ENCODE measurements at places on chromosomes 7 and 10.

- no peak for DNase-seq
Measured at GRCh38 chr7:132206594-132206993, 369.7 kb downstream of the PLXNA4 start.

DNA sequence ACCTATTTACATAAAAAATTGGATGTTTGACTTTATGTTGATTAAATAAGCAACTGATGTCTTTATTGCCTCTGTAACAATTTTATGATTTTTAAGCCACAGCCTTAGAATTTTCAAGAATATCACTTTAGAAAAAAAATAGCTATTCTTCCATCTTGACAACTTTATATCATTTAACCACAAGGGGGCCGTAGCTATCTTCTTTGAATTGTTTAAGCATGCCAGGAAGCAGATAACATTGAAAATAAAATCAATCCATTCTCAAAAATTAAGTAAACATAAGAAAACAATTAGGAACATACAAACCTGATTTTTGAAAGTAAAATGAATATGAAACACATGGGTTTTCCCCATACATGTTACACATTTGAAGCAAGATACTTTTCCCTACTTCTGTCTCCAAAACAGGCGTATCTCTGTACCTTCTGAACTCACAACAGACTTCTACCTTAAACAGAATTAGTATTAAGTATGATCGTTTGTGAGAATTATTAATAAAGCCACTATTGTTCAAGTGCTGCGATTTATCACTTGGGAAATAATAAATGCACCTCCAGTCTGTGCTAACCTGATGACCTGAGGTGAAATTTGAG, 209.0 kb downstream of the CACNA2D1 start:
- peak; percentile 12 for DNase-seq

DNA sequence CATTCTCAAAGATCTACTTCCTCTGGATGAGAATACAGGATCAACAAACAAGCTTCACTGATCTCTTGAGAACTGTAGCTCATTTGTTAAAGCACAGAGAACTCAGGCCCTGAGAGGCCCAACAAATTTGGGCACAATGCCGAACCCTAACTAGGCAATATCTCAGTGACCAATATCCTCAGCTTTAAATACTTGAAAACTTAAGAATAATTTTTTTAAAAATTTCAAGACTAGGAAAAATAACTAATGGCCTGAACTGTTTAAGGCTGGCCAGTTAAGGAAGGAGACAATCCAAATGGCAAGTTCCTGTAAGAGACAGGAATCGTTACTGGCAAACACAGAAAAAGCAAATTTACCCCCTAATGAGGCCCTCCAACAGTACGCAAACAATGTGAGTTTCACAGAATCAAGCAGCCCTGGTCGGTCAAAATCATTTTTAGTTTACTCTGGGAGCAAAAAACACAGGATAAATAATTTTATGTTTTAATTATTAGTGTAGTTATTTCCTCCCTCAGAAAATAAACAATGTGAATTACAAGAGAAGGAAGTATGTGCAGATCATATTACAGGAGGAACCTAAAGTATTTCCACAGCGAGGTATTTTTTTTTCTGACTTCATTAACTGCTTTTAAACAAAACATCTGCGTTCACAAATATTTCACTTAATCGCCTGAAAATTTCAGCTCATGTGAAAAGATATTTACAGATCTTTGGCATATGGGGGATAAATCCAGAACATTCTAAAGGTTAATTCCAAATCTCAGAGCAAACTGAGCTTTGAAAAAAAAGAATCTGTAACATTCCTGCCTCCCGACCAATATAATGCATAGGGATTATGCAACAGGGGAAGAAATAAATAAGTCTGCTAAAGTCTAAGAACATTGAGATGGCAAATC, 39.5 kb downstream of the NT5C2 start:
- no peak for DNase-seq

GRCh38 chr7:378551-379455, 88.8 kb downstream of the FOXL3 start:
- no peak for DNase-seq

GRCh38 chr10:13003004-13003403, 1.5 kb upstream of the CCDC3 start:
- no peak for DNase-seq

GRCh38 chr7:146492017-146492416, 375.4 kb downstream of the CNTNAP2 start:
- no peak for DNase-seq

DNA sequence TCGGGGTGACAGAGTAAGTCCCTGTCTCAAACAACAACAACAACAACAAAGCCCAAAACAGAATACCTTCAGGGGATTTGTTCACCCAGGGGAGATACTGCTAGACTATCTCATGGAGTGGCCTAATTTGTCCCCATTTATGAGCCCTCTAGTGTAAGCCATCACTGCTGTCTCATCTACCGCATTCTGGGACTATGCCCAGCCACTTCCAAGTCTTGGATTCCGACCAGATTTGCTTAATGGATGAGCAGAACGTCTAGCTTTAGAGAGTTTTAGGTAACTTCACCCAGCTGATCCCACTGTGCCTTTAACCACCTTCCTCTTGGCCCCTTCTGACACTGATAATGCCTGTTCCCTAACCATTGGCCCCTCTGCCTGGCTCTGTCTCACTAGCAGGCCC, 47.1 kb downstream of the PAPSS2 start:
- DNase-seq, result no peak

- no peak for DNase-seq
Measured at GRCh38 chr10:21194510-21194993, 297.4 kb upstream of the NEBL start.

DNA sequence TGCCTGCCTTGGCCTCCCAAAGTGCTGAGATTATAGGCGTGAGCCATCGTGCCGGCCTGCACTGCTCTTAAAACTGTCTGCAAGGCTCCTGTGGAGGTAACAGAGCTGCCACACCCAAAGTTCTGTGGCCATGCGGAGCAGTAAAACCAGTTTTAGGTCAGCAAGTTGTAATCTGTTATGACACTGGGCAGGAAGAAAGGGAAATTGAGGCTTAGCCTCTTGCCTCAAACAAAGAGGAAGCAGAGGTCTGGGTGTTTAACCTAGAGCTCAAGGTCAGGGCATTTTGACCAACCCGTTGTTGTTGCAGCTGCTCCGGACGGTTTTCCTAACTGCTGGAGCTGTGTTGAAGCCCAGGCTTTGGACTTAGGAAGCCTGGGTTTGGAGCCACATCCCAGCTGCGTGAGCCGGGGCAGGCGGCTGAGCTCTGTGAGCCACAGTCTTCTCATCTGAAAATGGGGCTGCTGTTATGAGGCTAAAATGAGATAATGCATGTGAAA, 7.4 kb upstream of the RRP12 start:
- no peak for DNase-seq

GRCh38 chr7:125316466-125316865, 386.8 kb upstream of the POT1 start:
- DNase-seq, result no peak

GRCh38 chr7:101941481-101942383, 124.3 kb downstream of the CUX1 start:
- DNase-seq, result peak; percentile 24

DNA sequence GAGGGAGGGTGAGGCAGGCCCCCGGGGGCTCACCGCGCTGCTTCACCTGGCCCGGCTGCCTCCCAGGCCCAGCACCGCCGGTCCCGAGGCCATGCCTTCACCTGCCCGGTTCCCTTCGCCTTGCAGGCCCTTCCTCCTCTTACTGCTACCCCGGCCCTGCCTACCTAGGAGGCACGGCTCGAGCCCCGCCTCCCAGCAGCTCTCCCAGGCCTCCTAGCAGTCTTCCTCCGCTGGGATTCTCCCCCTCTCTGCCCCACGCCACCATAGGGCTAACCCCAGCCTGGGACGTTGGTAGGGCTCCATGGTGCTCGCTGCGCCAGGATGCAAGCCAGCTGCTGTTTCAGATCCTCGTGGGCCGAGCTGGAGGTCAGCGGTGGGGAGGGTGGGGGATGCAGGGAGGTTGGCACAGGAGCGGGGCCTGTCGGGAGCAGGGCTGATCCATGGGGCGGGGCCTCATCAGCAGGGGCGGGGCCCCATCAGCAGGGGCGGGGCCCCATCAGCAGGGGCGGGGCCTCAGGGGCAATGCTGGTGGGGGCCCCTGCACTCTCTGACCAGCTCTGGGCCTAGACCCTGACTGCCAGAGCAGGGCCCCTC, 63.3 kb downstream of the RASGEF1A start:
- DNase-seq, result no peak

DNA sequence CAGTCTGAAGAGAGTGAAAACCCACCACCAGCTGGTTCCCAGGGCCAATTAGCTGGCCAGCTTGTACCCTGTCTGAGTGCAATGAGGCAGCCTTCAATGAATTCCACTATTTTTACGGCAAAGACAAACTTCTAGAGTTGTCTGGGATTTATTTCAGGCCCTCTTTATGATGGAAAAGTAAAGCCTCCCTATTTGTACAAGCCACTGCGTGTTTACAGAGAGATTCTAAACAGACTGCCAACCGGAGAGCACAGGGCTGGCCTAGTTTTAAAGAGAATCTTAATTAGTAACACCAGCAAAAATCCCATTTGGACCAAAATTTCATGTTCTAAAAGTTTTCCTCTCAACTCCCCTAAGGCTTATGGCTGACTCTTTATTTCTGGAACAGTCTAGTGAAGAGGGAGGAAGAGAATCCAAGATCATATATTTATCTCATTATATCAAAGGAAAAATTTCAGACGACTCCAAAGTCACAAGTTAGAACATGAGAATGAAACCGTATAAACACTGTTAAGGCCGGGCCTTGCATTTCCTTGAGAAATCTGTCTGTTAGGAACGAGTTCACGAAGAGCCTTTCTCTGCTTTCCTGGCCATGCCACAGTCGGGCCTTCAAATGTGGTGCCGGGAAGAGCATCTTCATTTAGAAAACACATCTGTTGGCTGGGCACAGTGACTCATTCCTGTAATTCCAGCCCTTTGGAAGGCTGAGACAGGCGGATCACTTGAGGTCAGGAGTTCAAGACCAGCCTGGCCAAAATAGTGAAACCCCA, 724.6 kb upstream of the NRP1 start:
- DNase-seq, result no peak

- peak; percentile 41 for DNase-seq
Measured at GRCh38 chr10:94496010-94496409, 49.6 kb upstream of the HELLS start.

DNA sequence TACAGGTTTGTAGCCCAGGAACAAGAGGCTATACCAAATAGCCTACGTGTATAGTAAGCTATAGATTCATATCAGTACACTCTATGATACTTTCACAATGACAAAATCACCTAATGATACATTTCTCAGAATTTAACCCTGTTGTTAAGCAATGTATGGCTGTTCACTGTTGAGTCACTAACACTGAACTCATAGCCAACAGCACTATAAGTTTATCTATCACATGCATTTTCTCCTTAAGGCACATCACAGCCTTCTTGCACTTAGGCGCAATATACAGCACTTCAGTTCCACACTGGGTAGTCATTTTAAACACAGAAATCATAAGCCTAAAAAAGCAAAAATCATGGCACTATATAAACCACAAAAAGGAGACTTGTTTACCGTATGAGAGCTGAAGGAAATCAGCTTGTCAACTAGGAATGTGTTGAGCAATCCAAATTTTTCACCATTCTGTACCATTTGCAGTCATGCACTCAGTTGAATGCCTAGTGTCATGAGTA, 45.6 kb downstream of the ZNF438 start:
- no peak for DNase-seq

DNA sequence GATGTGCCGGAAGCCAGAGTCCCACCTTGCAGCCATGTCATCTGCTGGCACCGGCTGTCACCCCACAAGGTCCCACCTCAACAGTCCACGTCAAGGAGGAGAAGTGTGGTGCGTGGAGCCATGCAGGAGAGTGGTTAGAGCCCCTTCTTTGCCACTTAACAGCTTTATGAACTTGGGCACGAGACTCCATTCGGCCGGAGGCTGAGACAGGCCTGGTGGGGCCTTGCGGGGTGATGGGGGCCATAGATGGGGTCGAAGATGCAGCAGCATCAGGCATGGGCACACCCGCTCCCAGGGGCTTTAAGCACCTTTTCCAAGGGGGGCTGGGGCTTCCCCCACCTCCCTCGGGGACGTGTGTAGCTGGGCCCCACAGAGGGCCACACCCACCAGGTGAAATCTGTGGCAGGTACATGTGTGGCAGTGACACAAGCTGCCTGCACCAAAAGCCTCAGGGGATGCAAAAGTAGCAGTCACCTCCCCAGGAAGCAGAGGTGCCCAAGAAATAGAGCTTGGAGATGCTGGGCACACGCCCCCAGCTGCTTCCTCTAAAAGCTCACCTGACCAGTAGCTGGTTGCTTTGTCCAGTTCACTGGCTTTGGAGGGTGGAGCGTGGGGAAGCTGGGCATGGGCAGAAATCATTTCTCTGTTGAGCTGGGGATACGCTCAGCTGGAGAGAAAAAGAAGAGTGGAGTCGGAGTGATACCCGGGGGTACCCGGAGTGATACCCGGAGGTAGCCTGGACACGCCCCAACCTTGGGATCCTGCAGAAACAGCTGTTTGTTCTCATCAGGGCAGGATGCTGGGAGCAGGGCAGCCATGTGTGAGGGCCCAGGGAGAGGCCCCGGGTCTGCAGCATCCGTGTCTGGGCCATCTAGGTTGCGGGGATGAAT, 199.8 kb downstream of the EBF3 start:
- DNase-seq, result no peak

DNA sequence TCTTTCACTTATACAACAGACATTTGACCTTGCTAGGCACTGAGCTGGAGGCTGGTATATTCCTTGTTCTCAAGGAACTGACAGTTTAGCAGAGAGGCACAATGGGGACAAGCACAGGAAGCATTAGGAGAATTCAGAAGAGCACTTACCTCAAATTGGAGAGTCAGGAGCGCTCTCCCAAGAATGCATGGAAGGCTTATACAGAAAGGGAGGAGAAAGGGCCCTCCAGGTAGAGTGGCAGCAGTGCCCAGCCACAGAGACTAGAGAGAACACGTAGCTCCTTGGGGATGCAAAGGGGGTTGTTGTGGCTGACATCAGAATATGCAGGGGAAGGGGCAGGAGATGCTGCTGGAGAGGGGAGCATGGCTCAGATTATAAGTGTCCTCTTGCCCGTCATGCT, 78.2 kb upstream of the MKLN1 start:
- DNase-seq, result no peak

GRCh38 chr10:36624551-36625100, 500.8 kb upstream of the ANKRD30A start:
- DNase-seq, result no peak

GRCh38 chr10:85891472-85891871, 475.1 kb downstream of the GRID1 start:
- no peak for DNase-seq

Data from GM13976 (cell line).